Mammary epithelial cell (primary cell): ENCODE measurements at places on chromosomes 13 and 19. TPM values are rescaled to one million over a fixed set of nuclear protein-coding genes. Genes with fewer than 3 reads are reported as not detected.

HS6ST3 gene
- not detected for total RNA-seq

METTL21C gene
- total RNA-seq, result not detected

ZNF433 gene
- 4.5 TPM for total RNA-seq

ZNF121 gene
- 70.5 TPM for total RNA-seq

ING1 gene
- total RNA-seq, result 5.9 and 8.6 TPM in 2 replicates

ZNF610 gene
- total RNA-seq, result 0.64 and 0.83 TPM in 2 replicates

VSTM2B gene
- total RNA-seq, result not detected in 2 replicates

MLNR gene
- not detected in 2 replicates for total RNA-seq

ACP7 gene
- total RNA-seq, result 4.4 and 6.0 TPM in 2 replicates

ERICH4 gene
- not detected in 2 replicates for total RNA-seq

GIPC1 gene
- total RNA-seq, result 186 TPM
